Keratinocyte (primary cell): ENCODE measurements at places on chromosomes 13 and 19. TPM values are rescaled to one million over a fixed set of nuclear protein-coding genes. Genes with fewer than 3 reads are reported as not detected.

Gene MAN2B1
- 17.0 to 30.1 TPM (median 21.1 TPM) in 3 replicates for polyA plus RNA-seq

Gene LSR
- 51.3 to 101 TPM (median 79.2 TPM) in 3 replicates for polyA plus RNA-seq

- no peak for DNase-seq
Observed at GRCh38 chr19:42102877-42103276, 26.9 kb downstream of the ZNF574 start.

DNA sequence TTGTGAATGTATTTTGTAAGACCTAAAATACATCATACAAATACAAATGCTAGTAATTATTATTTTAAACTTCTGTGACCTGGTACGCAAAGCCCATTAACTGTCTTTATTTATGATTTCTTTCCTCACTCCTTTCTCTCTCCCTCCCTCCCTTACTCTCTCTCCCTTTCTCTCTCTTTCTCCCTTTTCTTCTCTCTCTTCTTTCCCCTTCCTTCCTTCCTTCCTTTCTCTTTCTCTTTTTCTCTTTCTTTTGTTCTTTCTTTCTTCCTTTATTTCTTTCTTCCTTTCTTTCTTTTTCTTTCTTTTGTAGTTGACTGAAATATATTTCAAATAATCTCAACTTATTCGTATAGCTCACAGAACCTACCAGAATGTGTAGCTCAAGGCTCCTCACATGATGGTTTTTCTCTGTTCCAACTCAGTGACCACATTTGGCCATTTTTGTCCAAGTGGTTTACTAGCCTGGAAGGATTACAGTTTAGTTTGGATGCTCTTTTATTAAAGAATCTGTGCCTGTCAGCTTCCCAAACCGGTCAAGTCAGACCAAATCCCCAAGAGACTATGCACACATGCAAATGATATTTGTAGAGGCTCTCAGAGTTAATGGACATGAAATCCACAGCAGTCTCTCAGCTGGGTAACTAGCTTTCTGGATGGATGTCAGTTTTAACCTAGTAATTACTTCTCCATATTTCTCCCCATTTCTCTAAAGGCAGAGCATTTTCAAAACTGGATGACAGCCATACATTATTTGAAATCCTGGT lies 71.7 kb downstream of the POSTN start:
- no peak for DNase-seq

Gene TMEM221
- polyA plus RNA-seq = 0.04 to 0.08 TPM (median 0.06 TPM) in 3 replicates

DNA sequence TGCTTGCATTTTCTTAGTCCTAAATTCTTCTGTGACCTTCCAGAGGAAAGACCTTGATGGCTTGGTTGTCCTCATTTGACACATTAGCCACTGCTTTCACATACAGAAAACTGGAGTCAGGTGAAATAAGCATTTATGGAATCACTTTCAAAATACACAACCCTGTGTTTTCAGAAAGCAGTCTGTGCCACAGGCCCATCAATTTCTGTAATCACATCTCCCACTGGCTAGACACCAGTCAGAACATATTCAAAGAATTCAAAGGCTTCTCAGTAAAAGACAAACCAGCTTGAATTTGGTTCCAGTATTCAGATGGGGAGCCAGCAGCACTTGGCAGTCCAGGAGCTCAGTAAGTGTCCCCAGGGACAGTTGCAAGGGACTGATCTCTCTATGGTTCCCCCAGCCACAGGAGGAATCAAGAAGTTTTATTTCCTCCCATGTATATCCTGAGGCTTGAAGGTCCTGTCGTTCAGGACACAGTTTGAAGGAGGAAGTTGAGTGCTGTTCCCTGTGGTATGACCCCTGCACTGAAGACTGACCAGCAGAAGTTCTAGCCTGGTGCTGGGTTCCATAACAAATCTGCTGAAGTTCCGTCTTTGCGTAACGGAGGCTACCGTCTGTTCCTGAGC lies 214.3 kb downstream of the FOXO1 start:
- no peak for DNase-seq

GRCh38 chr13:53092931-53093330 lies 64.3 kb downstream of the OLFM4 start:
- no peak for DNase-seq

Gene SOHLH2
- not detected in 3 replicates for polyA plus RNA-seq

DNA sequence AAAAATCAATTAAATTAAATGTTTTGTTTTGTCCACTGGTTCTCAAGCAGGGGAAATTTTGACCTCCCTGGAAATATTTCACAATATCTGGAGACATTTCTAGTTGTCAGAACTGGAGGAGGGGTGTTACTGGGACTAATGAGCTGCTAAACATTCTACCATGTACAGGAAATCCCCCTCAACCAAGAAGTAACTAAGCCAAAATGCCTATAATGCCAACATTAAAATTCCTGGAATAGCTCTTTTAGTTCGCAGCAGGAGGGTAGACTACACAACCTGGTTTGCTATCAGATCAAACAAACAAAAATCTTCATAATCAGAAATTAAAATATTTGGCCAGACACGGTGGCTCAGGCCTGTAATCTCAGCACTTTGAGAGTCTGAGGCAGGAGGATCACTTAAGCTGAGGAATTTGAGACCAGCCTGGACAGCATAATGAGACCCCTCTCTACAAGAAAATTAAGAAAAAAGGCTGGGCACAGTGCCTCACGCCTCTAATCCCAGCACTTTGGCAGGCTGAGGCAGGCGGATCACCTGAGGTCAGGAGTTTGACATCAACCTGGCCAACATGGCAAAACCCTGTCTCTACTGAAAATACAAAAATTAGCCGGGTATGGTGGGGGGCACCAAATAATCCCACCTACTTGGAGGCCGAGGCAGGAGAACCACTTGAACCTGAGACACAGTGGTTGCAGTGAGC lies 13.7 kb upstream of the SMARCA4 start:
- no peak for DNase-seq

Gene TMEM59L
- polyA plus RNA-seq = 0.06 to 0.19 TPM in 2 of 3 replicates, not detected in the other

DNA sequence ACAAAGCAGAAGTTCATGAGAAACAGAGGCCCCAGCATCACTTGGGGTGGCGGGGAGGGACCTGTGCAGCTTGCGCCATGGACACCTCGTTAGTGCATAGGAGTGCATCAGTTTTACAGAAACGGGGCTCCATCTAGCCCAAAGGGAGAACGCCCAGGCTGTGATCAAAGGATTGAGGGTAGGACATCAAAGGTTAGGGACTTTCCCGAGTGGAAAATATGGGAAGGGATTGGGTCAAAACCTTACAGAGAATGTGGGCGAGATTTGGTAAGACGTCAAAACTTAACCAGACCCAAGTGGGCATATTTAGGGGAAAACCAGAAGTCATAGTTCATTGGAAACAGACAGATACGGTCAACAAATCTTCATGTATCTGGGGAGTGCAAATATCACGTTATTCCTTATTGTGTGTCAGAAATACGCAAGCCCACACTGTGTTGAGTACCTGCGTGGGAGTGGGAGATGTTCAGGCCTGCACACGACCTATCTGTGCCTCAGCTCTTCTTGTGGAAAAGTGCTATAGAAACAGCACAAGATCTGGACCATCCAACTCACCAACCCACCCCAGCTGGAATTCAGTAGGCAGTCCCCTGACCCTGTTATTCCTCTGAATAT lies 9.4 kb upstream of the GRAMD1A start:
- DNase-seq = no peak

DNA sequence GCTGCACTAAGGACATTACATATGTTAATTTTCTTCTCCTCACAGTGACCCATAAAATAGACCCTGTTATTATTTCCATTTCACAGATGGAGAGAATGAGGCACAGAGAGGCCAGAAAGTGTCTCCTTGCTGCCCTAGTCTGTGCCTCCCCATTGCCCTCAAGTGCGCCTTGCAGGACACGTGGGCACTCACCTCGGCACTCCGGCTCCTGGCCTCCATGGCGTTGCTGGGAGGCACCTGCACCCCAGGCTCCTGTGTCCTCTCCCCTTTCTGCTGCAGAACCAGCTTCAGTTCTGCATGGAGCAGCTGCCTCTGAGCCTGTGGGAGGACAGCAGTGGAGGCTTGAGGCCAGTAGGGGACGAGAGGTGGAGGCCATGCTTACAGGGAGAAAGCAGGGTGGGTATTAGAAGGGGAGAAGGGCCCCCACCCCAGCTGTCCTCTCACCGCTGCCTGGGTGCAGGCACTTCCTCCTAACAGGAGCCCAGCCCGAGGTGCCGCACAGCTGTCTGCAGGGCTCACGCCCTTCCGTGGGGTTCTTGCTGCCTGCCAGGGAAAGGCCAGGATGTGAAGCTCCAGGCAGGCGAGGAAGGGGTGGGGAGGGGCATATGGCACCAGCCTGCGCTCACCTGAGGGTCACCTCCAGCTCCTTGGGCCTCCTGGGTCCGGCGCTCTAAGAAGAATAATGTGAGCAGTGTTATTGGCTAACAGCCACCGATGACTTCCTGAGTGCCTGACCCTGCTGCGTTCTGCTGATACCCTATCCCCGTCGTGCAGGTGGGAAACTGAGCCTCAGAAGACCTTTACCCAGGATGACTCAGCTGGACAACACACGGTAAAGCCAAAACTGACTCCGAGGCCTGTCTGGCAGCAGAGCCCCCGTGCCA lies 5.2 kb downstream of the PRX start:
- DNase-seq = no peak

- DNase-seq = no peak
Observed at GRCh38 chr13:85278851-85279250, 520.4 kb downstream of the SLITRK6 start.

Gene CLEC11A
- 0.56 to 1.2 TPM (median 0.67 TPM) in 3 replicates for polyA plus RNA-seq

Gene DLL3
- polyA plus RNA-seq = 0.80 to 1.1 TPM (median 0.89 TPM) in 3 replicates

Gene SPACA4
- polyA plus RNA-seq = 0.08 TPM in 1 of 3 replicates, not detected in the others

DNA sequence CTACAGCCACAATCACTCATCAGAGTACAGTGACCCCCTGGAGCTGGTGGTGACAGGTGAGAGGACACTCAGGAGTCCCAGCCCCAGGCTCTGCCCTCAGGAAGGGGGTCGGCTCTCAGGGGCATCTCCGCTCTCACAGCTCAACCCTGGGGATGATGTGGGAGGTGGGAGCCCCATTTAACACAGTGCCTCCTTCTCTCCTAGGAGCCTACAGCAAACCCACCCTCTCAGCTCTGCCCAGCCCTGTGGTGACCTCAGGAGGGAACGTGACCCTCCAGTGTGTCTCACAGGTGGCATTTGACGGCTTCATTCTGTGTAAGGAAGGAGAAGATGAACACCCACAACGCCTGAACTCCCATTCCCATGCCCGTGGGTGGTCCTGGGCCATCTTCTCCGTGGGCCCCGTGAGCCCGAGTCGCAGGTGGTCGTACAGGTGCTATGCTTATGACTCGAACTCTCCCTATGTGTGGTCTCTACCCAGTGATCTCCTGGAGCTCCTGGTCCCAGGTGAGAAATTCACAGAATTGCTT lies 1.0 kb downstream of the LILRA2 start:
- no peak for DNase-seq

DNA sequence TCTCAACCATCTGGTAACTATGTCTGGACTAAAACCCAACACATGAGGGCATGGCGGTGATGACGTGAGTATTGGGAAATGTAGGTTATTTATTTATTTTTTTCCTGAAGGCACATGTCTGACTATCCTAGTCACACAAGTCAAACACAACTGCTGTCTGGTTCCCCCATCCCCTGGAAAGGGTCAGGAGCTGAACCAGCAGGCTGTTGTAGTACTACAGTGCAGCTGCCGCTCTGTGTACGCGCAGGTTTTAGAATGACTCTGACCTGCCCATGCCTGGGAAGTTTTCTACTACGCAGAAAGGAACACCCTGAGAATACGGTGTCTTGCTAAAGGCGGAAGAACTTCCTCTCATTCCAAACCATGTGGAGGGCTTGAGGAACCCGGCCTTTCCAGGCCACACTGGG lies 1.2 kb downstream of the SLC7A1 start:
- DNase-seq = no peak

DNA sequence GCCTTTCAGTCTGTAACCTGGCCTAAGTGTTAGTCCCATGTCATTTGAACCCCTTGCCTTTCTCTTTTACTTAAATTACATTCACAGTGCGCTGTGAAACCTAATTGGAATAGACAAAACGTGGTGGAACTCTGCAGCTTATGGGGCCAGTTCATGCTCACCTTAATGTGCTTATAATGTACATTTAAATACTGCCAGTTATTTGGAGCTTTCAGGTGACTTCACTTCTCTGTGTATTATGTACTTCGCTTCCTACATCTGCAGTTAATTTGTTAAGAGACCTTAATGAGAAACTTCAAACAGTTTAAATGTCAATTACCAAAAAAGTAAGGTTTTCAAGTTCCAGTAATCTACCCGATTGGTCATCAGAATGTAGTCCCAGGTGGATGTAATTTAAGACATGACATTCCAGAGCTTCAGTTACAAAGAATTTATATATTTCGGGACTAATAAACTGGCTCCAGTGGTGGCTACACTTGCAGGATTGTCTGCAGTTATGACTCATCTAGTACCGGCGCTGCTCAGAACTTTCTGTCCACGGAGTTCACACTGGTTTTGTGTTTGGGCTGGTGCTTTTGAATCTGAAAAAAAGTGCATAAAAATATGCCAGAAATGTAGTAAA lies 125.3 kb downstream of the TM9SF2 start:
- no peak for DNase-seq

Gene JAK3
- polyA plus RNA-seq = 0.37 to 0.59 TPM (median 0.50 TPM) in 3 replicates

Gene C1QTNF9B
- not detected in 3 replicates for polyA plus RNA-seq

Gene MRI1
- 19.2 to 32.5 TPM (median 22.8 TPM) in 3 replicates for polyA plus RNA-seq

Gene LGALS4
- 0.11 to 0.30 TPM (median 0.13 TPM) in 3 replicates for polyA plus RNA-seq

GRCh38 chr13:78562237-78562889 lies 41.0 kb downstream of the POU4F1 start:
- DNase-seq = no peak

DNA sequence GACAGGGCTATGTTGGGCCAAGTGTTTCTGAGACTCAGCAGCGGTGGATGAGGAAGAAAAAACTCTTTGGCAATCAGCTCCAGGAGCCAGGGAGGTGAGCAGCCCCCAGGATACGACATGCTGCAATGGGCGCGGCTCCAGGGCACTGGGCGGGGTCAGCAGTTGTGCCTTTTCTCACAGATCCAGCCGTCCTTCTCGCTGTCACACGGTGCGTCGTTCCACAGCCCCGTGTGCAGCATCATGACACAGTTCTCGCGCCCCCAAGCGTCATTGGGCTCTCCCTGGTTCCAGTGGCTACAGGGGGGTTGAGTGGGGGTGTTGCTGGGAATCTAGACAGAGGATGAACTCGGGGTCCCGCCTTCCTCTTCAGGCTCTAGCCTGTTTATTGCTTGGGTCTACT lies 2.7 kb downstream of the CLEC4G start:
- DNase-seq = no peak

GRCh38 chr19:6997679-6998445 lies 23.4 kb downstream of the MBD3L2B start:
- DNase-seq = no peak

DNA sequence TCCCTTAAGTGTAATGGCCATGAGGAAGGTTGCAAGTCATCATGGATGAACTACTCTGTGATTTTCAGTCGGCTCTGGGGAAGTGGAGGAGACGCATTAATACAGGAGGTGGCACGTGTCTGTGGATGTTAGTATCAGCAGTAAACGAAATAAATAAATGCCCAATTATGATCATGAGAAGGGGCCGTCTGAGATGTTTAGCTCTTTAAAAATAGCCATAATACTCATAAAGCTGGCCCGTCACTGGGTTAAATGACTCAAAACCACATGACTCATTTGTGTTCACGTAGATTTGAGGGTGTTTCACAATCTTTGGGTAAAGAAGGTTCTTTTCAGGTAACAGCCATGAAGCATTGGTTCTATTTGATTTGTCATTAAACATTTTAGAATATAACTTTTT lies 620.6 kb downstream of the GPC6 start:
- DNase-seq = no peak
